ENCODE measurements at places on chromosomes 4 and X.

GRCh38 chr4:40956721-40957255 lies 207.0 kb downstream of the NSUN7 start:
- DNase-seq: no peak

GRCh38 chr4:78796526-78796925 lies 20.4 kb downstream of the BMP2K start:
- DNase-seq: no peak

- no peak for DNase-seq
Measured at GRCh38 chr4:159451006-159451405, 348.1 kb downstream of the RAPGEF2 start.

DNA sequence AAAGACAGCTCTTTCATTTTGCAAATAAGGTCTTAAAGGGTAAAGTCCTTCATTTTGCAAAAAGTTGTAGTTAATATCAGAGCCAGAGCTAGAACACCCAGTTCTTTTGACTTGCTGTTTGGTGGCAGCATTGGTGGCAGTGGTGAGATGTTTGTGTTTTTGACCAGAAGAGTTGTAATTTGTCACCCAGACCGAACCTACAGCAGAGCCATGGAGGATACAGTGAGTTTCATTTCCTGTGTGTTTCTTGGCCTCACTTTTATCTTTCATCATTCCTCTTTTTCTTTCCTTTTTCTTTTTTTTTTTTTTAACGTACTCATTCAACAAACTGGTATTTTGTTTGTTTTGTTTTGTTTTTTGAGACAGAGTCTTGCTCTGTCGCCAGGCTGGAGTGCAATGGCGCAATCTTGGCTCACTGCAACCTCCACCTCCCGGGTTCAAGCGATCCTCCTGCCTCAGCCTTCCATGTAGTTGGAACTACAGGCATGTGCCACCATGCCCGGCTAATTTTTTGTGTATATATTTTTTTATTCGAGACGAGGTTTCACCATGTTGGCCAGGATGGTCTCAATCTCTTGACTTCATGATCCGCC lies 116.4 kb downstream of the AFF1 start:
- peak; percentile 54 for DNase-seq

GRCh38 chr4:74410272-74410671 lies 34.7 kb upstream of the AREG start:
- DNase-seq: no peak

- peak; percentile 28 for DNase-seq
Measured at GRCh38 chr4:183136855-183137254, 37.8 kb downstream of the WWC2 start.

- peak; percentile 2 for DNase-seq
Measured at GRCh38 chrX:101744085-101744484, 84.4 kb upstream of the ARMCX2 start.

GRCh38 chrX:115226929-115227328 lies 7.0 kb downstream of the LRCH2 start:
- DNase-seq: peak; percentile 25

GRCh38 chrX:111035991-111036390 lies 60.0 kb upstream of the PAK3 start:
- DNase-seq: no peak

- DNase-seq: peak; percentile 42
Measured at GRCh38 chrX:47608130-47608810, 11.4 kb downstream of the SYN1 start.

DNA sequence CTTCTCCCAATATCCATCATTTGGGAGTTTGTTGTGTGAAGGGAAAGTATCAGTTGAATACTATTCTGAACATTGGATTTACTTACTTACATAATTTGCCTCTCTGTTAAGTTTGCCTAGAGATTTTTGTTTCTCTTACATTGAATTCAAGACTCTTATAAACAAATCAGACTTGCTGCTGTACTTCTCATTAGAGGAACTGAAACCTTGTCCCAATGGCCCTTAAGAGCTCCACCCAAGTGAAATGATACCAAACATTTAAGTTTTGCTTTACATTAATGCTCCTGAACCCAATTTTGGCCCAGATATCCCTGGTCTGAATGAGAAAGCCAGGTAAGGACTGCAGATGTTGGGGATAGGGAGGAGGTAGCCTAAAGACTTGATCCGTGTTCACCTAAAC lies 32.0 kb downstream of the HAND2 start:
- no peak for DNase-seq

- no peak for DNase-seq
Measured at GRCh38 chr4:78061939-78062570, 4.9 kb downstream of the FRAS1 start.

GRCh38 chr4:74038425-74039314 lies at the start of gene CXCL3:
CXCL3 (minus strand) TSS chr4:74038689; CDS start chr4:74038611, 78 bp downstream.
- peak; percentile 71 for DNase-seq

- no peak for DNase-seq
Measured at GRCh38 chr4:76205476-76205875, 8.1 kb downstream of the SCARB2 start.

GRCh38 chr4:66842026-66842723 lies 703.1 kb downstream of the CENPC start:
- DNase-seq: no peak

- DNase-seq: peak; percentile 55
Measured at GRCh38 chrX:143571521-143571920, 54.2 kb upstream of the SPANXN3 start.

- DNase-seq: peak; percentile 69
Measured at GRCh38 chr4:39637586-39638353, 895 bp downstream of the SMIM14 start.

GRCh38 chr4:128716338-128716737 lies 93.2 kb upstream of the JADE1 start:
- no peak for DNase-seq

DNA sequence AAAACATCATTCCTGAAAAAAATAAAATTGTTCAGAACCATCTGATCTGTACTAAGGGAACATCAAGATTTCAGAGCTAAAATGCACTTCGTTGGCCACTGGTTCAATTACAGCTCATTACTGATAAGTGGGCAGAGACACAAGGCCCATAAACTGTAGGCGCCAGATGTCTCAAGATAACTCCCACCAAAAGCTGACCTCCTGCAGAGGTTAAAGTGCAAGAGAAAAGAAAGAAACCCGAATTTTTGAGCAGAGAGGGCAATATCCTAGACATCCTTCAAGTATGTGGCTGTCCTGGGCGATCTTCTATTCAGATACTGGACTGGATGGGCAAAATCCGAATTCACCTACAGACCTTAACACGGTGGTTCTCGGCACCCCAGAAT lies 660 bp downstream of the GEMIN8 start:
- no peak for DNase-seq

DNA sequence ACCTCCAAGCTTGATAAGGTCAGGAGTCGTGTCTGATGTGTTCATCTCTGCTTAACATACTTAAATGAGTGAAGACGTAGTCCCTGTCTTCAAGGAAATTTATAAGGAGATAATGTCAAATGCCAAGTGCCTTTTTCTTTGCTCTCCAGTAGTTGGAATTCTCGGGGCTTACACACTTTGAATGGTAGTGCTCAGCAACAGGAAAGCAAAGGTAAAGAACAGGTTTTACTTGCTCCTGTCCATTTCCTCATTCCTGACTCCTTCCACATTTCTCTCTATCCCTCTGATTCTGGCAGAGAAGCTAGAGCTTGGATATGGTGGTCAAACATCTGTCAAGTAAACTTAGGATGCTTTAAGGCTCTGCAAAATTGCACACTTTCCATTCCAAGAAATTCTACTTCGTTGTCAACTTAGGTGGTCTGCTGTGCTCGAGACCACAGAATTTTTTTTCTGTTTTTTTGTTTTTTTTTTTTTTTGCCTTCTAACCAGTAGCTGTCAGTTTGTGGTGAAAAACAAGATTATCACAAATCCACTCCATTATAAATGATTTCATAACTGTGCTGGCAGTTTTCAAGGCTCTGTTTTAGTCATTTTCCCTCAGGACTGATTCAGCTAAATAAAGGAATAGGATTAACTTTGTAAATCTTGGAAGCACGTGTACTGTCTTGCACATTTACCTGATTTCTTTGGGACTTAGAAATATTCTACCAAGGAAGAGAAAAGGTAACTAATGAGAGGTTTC lies 180.8 kb upstream of the ANXA3 start:
- no peak for DNase-seq

DNA sequence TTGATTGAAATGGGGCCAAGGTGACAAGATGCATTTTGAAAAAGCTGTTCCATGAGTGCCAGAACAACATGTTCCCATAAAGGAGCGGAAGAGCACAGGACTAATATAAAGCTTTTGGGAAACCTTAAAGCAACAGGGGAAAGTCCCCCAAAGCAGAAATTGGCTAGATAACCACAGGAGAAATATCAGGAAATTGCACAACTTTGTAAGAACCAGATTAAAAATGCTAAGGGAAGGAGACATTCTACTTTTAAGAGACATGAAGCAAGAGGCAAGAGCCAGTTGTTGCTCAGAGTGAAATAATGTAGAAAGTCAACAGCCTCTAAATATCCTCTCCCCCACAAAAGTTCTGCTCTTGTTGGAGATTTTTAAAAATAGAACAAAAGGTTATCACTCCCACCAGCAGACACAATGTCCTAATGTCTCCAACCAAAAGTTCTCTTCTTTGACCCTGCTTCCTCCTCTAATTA lies 85.2 kb upstream of the LNX1 start:
- peak; percentile 97 for DNase-seq

DNA sequence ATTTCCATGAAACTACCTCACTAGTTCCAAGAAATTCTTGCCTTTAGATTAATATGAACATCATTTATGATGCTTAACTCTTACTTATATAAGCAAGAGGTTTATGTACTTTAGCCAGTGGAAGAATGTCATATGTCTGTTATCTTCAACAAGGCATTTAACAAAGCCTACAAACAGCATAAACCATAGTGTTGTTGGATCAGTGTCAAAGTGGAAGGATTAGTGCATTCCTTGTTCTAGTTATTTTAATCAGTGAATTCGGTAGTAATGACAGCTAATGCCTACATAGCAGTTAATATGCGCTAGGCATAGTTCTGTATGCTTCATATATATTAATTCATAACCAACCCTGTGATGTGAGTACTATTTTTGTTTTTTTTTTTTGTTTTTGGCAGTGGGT lies 3.1 kb downstream of the PI4K2B start:
- no peak for DNase-seq

GRCh38 chr4:169070895-169071218 lies 60.8 kb upstream of the CBR4 start:
- DNase-seq: peak; percentile 36

DNA sequence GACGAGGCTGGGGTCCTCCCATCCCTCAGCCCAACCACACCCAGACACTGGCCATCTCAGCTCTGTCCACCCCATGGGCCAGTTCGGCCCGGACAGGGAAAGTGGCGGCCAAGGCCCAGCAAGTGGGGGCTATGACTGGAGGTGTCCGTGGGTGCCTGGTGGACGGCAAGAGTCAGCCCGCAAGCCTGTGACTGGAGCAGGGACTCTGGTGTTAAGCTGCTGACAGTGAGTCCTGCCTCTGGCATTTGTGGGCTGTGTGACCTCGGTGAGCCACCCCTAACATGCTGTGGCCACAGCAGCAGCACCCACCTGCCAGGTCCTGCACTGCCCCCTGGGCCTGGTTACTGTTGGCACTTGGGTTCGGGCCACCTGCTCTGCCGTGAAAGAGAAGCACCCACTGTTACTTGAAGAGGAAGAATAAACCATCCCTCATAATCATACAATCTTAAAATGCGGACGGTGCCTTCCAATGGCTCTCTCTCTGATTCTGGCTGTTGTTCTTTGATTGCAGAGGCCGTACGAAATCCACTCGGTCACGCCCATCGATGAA lies 252.0 kb downstream of the EVC2 start:
- no peak for DNase-seq

- no peak for DNase-seq
Measured at GRCh38 chrX:69277369-69277990, 112.2 kb upstream of the PJA1 start.

DNA sequence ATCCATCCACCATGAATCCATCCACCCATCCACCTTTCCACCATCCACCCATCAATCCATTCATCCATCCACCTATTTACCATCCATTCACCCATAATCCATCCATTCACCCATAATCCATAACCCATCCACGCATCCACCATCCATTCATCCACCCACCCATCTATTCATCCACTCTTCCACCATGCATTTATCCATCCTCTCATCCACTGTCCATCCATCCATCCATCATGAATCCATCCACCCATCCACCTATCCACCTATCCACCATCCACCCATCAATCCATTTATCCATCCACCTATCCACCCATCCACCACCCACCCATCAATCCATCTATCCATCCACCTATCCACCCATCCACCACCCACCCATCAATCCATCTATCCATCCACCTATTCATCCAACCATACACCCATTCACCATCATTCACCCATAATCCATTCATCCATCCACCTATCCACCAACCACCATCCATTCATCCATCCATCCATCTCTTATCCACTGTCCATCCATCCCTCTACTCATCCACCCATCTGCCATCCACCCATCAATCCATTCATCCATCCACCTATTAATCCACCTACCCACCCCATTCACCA lies 179.7 kb upstream of the PSAPL1 start:
- DNase-seq: no peak

GRCh38 chr4:121336706-121337105 lies 44.1 kb downstream of the QRFPR start:
- no peak for DNase-seq

DNA sequence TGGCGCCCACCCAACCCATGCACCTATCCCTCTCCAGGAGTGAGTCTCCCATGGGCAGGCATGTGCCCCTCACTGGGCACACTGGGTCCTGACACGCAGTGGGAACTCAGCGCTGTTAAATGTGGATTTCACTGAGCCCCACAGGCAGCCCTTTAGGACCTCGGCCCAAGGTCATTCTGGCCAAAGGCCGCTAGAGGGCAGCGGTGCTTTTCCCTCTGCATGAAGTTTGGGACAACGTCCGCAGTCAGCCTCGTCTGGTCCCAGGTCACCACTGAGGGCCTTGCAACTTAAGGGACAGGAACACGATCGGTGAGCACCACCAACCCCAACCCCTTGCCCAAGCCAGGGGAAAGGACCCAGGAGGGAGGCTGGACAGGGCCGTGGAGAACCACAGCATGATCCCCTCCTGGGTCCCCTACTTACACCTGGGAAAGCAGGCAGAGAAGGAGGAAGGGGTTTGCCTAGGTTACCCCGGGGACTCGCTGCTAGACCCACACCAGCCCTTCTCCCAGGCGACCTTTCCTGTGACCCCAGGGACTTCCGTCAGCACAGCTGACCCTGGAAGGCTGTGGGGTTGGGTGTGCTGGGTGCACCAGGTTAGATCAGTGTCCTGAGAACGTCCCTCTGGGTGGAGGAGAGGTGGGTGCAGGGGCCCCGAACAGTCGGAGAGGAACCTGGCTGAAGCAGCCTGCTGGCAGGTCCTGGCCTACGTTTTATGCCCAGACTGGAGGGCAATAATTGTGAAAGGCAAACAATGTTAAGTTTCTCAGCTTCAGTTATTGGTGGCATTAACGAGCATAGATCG lies 24.0 kb downstream of the CYTL1 start:
- peak; percentile 65 for DNase-seq

DNA sequence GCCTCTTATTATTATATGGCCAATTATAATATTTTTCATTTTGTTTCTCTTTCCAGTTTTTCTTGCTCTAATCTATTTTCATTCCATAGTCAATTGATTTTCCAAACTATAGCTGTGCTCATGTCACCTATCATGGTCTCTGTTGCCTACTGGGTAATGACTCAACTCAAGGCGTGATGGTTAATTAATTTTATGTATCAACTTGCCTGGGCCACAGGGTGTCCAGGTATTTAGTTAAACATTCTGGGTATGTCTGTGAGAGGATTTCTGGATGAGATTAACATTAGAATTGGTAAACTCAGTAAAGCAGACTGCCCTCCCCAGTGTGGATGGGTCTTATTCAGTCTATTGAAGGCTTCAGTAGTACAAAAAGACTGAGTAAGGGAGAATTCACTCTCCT lies 9.9 kb downstream of the FHIP1A start:
- no peak for DNase-seq

All from fibroblast of pulmonary artery (primary cell).